ENCODE measurements at places on chromosomes 12 and 14.

DNA sequence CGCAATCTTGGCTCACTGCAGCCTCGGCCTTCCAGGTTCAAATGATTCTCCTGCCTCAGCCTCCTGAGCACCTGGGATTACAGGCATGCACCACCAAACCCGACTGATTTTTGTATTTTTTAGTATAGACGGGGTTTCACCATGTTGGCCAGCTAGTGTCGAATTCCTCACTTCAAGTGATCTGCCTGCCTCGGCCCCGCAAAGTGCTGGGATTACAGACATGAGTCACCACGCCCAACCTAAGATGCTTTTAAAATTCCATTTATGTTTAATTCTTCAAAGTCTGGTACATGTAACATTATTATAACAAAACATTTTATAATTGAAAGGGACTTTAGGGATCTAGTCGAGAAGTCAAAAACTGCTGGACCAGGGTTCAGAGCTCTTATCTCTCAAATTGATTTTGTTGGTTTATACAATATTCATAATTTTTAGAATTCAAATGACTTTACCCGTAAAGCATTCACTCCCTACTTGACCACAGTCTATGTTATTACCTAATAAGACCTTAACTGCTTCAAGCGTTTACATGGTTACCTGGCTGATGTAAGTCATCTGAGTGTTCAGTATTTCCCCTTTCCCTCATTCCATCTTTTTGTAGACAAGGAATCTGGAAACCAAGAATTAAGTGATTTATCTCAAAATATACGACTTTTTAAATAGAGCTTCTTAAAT lies 28.2 kb downstream of the RAP1B start:
- DNase-seq, result no peak

DNA sequence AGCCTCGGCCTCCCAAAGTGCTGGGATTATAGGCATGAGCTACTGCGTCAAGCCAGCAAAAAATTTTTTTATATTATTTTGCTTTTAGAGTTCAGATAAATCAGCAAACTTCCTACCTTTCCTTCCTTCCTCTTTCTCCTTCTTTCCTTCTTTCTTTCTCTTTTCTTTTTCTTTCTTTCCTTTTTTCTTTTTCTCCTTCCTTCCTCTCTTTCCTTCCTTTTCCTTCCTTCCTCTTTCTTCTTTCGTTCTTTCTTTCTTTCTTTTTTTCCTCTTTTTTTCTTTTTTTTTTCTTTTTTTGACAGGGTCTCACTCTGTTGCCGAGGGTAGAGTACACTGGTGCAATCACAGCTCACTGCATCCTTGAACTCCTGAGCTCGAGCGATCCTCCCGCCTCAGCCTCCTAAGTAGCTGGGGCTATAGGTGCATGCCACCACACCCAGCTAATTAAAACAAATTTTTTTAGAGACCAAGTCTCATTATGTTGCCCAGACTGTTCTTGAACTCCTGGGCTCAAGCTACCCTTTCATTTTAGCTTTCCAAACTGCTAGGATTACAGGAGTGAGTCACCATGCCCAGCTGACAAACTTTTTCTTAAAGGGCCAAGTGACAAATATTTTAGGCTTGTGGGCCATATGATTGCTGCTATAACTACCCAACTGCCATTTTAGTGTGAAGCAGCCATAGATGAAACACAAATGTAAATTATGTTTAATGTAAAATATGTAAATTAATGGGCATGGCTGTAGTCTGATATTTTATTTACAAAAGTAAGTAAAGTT lies 7.1 kb upstream of the WASHC4 start:
- no peak for DNase-seq

- DNase-seq, result no peak
Observed at GRCh38 chr14:80780500-80780899, 161.0 kb downstream of the CEP128 start.

- no peak for DNase-seq
Observed at GRCh38 chr12:3492793-3493042, 1.7 kb downstream of the PRMT8 start.

DNA sequence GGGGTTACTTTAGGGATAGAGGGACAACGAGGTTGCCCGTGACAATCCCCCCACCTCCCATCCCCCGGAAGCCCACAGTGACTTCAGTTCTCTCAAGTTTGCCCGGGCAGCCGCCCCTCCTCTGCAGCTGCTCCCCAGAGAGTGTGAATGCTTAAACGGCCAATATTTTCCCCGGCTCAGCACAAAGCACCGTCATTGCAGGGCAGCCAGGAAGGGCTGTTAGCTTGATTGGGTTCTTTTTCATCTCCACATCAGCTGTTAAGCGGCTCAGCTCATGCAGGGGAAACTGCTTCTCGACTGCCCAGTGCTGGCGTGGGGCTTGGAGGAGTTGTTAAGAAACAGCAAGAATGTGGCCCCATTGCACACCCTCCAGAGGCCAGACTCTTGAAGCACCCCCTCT lies 120.5 kb upstream of the NCOR2 start:
- DNase-seq, result peak; percentile 38

Data from ELF-1 (cell line).